Osteocyte (in vitro differentiated cells): ENCODE measurements at places on chromosomes 7 and 10. TPM values are rescaled to one million over a fixed set of nuclear protein-coding genes. Genes with fewer than 3 reads are reported as not detected.
A peak's percentile ranks its signal among the peaks of the same experiment; 100 is the strongest.

- peak overlapping the region; percentile 80 for H3K27ac ChIP-seq
- H3K4me3 ChIP-seq: no peak overlapping the region
- H3K4me1 ChIP-seq: peaks cover 39% of the 10 kb centered on the region
- DNase-seq: no peak
- H3K27me3 ChIP-seq: no peaks in the 10 kb centered on the region
Measured at GRCh38 chr10:80493522-80494051, 39.5 kb downstream of the TSPAN14 start.

DNA sequence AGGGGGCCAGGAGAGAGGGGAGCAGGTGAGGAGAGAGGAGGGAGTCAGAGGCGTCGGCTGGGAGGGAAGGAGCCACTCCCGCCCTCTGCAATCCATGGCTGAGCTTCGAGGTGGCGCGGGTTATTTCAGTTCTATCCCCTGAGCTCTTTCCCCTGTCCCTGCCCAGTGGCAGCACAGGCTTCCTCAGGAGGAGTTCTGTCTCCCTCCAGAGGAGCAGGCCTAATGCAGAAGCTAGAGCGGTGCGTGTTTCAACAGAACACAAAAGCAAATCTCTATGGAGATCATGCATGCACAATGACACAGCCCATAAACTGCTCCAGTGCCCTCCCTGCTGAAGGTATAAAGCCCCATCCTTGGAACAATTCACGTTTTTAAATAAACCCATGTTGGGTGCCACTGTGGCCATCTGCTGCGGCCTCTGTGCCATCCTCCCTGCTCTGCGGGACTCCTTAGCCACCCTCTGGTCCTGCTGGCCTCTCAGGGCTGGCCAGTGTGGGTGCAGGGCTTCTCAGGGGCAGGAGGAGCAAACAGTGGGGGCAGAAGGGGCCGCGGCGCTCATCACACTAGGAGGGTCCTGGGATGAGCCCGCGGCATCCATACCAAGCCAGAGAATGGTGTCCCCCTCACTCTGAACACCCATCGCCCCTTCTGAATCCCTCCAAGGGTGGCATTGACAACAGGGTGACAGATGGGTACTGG is 192.6 kb upstream of the LYZL2 start:
- H3K27ac ChIP-seq: no peak overlapping the region
- H3K36me3 ChIP-seq: no peaks in the 10 kb centered on the region
- no peak overlapping the region for H3K4me3 ChIP-seq

- H3K27me3 ChIP-seq: no peaks in the 10 kb centered on the region
- DNase-seq: no peak
- H3K27ac ChIP-seq: no peak overlapping the region
Measured at GRCh38 chr7:98073047-98073446, 33.6 kb upstream of the LMTK2 start.

GRCh38 chr7:76294344-76295024 is 8.0 kb upstream of the HSPB1 start:
- DNase-seq: peak; percentile 92
- H3K4me3 ChIP-seq: no peak overlapping the region
- H3K27ac ChIP-seq: peak overlapping the region; percentile 76
- H3K27me3 ChIP-seq: no peaks in the 10 kb centered on the region

GRCh38 chr10:59674215-59674836 is 35.3 kb downstream of the SLC16A9 start:
- no peaks in the 10 kb centered on the region for H3K4me1 ChIP-seq
- DNase-seq: no peak

DNA sequence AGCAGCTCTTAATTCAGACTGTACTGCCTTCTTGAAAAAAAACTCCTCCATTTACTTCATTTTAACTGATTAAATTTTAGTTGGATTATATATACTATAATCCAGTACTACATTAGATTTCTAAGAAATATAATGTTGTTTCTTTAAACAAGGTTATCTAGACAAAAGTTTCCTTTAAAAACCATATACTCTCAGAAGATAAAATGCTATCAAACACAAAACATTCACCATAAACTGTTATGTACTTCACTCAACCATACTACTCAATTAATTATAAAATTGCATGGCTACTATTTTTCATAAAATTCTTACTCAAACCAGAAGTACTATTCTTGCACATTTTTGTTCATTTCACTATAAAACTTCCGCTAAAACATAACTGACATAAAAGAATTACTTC is 12.7 kb downstream of the GPR22 start:
- H3K36me3 ChIP-seq: no peaks in the 10 kb centered on the region
- H3K4me1 ChIP-seq: no peaks in the 10 kb centered on the region
- DNase-seq: no peak
- H3K4me3 ChIP-seq: no peak overlapping the region

GRCh38 chr7:47576031-47576865 is 5.7 kb downstream of the TNS3 start:
- DNase-seq: no peak
- no peaks in the 10 kb centered on the region for H3K27me3 ChIP-seq
- H3K4me1 ChIP-seq: peaks cover 97% of the 10 kb centered on the region
- H3K27ac ChIP-seq: peak overlapping the region; percentile 69
- peaks cover 2% of the 10 kb centered on the region for H3K36me3 ChIP-seq

DNA sequence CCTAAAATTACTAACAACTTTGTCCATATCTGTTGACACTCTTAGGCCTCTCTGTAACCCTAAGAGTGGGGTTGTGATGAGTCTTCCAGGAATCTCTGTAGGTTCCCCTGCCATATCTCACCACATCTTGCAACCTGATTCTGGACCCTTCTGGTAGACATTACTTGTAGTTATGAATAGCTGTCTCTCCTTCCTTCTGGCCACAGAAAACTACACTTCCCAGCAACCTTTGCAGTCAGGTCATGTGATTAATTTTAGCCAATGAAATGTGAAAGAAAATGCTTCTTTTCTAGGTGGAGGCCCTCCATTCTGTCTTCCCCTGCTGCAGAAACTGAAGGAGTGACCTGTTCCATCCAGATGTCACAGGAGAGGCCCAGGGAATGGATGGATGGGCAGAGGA is 147.6 kb upstream of the AOAH start:
- H3K27me3 ChIP-seq: peaks cover 6% of the 10 kb centered on the region
- no peaks in the 10 kb centered on the region for H3K4me1 ChIP-seq
- H3K4me3 ChIP-seq: no peak overlapping the region

- H3K27me3 ChIP-seq: no peaks in the 10 kb centered on the region
- no peak overlapping the region for H3K4me3 ChIP-seq
- H3K4me1 ChIP-seq: peaks cover 8% of the 10 kb centered on the region
- DNase-seq: peak; percentile 92
Measured at GRCh38 chr7:66557214-66558200, 71.2 kb upstream of the KCTD7 start.

DNA sequence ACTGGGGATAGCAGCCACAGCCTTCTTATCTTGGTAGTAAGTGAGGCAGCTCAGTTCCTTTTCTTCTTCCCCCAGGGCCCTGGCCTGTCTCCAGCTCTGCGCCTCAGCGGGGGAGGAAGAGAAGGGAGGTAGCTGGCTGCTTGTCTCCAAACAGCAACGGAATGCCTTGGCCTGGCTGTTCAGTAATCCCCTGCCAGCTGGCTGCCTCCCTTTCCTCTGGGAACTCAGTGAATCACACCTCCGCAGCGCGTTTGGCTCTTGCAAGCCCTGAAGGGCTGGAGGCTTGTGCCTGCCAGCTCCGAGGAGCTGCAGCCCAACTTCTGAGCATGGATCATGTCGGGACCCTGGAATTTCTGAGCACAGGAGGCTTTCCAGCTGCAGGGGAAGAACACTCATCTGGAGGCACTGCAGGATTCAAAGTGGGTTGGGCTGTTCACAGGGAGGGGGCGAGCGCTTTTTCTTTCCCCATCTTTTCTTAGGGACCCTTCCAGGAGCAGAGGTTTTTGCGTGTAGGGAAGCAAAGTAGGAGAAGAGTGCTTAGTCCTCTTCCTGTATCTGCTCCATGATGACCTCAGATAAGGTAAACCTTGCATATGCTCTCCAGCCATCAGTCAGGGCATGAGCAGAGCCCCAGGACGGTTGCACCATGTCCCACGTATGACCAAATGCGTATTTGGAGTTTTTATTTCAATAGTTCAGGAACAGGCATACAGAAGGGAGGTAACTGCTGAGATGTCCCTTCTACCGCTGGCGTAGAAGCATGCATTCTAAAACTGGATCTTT is 253.2 kb upstream of the INHBA start:
- peak overlapping the region; percentile 30 for H3K4me3 ChIP-seq
- DNase-seq: peak; percentile 97
- peaks cover 40% of the 10 kb centered on the region for H3K4me1 ChIP-seq
- H3K36me3 ChIP-seq: peaks cover 2% of the 10 kb centered on the region

- peaks cover 2% of the 10 kb centered on the region for H3K36me3 ChIP-seq
- no peaks in the 10 kb centered on the region for H3K27me3 ChIP-seq
- peaks cover 18% of the 10 kb centered on the region for H3K4me1 ChIP-seq
- no peak overlapping the region for H3K27ac ChIP-seq
Measured at GRCh38 chr10:97733256-97733655, 3.7 kb upstream of the ZFYVE27 start.

DNA sequence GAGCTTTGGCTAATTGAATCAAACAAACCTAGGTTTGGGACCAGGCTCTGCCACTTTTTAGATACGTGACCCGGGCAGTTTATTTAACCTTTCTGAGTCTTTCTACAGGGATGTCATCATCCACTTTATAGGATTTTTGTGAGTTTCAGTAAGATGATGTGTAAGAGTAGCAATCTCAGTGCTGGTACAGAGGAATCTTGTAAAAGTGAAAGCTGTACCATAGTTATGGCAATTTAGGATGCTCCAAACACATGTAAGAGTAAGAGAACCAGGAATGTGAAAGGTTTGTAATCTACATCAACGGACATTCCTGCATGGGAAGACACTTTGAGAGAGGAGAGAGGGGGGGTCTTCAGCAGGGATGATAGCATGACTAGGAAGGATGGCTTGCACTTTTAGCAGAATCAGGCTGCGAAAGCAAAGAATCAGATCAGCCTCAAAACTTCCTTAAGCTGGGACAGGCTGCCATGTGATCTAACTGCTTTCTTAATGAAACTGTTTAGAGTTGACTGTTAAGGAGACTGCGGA is 968 bp downstream of the NOLC1 start:
- peaks cover 21% of the 10 kb centered on the region for H3K4me1 ChIP-seq
- H3K27ac ChIP-seq: peak overlapping the region; percentile 98
- peaks cover 22% of the 10 kb centered on the region for H3K36me3 ChIP-seq
- peak overlapping the region; percentile 84 for H3K4me3 ChIP-seq
- no peak for DNase-seq

DNA sequence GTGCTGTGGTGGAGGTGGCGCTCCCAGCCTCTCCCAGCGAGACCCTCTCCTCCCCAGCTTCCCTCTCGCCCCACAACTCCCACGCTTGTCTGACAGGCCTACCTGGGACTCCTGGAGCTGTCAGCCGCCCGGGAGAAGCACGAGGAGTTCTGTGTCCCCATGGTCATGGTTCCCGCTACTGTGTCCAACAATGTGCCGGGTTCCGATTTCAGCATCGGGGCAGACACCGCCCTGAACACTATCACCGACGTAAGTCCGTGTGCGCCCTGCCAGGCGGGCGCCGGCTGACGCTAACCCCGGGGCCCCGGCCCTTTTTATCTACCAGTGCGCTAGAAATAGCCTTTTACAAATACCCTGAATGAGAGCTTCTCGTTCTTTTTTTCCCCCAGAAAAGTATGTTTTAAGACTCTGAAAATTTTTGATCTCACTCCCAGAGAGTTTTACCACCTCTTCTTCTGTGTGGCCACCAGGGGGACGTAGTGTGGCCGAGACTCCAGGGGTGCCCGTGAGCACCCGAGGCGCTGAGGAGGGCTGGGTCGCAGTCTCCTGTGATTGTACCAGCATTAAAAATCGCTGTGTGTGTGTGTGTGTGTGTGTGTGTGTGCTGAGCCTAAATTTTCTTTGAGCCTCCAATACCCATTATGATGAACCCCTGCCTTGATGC is 52.6 kb downstream of the PFKP start:
- H3K27ac ChIP-seq: no peak overlapping the region
- DNase-seq: no peak
- peaks cover 10% of the 10 kb centered on the region for H3K4me1 ChIP-seq
- H3K4me3 ChIP-seq: no peak overlapping the region
- H3K36me3 ChIP-seq: peaks cover 47% of the 10 kb centered on the region

DNA sequence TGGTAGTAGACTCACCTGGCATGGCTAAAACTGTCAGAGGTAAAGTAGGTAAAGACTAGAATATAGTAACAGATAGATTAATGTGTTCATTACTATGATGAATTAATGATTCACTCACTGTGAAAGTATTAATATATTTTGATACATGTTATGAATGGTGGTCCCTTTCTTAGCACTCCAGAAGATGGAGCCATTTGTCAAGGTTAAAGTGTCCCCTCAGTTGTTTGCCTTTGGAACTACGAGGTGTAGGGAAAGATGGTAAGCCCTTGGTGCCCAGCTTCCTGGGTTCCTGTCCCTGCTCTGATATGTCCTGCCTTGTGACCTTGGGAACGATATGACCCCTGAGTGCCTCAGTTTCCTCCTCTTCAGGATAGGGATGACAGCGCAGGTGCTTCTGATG is 49.4 kb downstream of the HTRA1 start:
- H3K36me3 ChIP-seq: peaks cover 71% of the 10 kb centered on the region
- no peak overlapping the region for H3K27ac ChIP-seq
- H3K27me3 ChIP-seq: no peaks in the 10 kb centered on the region
- DNase-seq: no peak
- H3K4me1 ChIP-seq: peaks cover 8% of the 10 kb centered on the region

DNA sequence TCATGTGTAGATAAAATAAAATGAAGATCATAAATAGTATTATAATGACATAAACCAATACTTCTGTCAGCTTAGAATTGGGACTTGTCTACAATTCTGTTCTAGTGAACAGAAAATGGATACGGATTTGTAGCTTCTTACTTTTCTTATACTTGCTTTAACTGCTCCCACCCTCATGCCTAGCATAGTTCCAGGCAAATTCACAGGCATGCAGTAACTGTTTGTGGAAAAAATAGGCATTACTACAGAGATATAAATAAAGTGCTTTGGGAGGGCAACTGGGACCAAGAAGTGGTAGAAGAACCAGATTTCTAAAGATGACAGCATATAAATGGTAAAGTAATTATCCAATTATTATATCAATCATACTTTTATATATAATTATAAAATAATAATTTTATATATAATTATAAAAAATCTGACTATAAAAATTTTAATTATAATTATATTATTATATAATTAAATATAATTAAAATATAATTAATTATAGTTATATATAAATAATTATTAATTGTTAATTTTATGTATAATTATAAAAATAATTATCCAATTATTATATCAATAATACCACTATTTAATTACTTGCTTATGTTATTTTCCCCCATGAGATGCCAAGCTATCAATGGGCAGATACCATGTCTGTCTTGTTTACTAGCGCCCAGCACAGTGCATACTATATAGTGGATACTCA is 144.1 kb downstream of the NOC3L start:
- no peak overlapping the region for H3K27ac ChIP-seq
- no peak overlapping the region for H3K4me3 ChIP-seq
- H3K4me1 ChIP-seq: peaks cover 22% of the 10 kb centered on the region
- no peak for DNase-seq
- no peaks in the 10 kb centered on the region for H3K27me3 ChIP-seq

DNA sequence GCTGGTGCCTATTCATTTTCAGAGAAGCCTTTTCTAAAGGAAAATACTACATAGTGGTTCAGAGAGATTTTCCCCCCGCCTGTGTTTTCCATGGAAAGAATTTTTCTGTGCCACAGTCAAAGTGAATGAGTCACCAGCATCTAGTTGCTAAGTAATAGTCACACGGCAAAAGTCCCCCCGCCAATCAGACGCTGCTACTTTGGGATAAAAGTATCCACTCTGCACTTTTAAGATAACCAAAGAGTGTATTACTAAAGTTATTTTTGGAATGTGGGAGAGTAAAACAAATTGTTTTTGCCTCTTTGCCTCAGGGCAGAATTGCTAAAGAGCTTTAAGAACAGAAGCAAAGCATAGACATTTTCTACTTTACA is 23.5 kb downstream of the ABLIM1 start:
- peak overlapping the region; percentile 95 for H3K27ac ChIP-seq
- H3K27me3 ChIP-seq: no peaks in the 10 kb centered on the region
- peak; percentile 90 for DNase-seq
- peak overlapping the region; percentile 12 for H3K4me3 ChIP-seq

Gene PLEKHS1
- total RNA-seq: 0.11 TPM in 1 of 2 replicates, not detected in the other

Gene VAX1
- total RNA-seq: 3.2 and 4.0 TPM in 2 replicates

Gene CDNF
- 1.0 and 2.9 TPM in 2 replicates for total RNA-seq

Gene PLAC9
- 125 and 131 TPM in 2 replicates for total RNA-seq
